Muscle of back (tissue), 13 donors: ENCODE measurements at places on chromosomes 6 and 20. TPM values are rescaled to one million over a fixed set of nuclear protein-coding genes. Genes with fewer than 3 reads are reported as not detected.

DNA sequence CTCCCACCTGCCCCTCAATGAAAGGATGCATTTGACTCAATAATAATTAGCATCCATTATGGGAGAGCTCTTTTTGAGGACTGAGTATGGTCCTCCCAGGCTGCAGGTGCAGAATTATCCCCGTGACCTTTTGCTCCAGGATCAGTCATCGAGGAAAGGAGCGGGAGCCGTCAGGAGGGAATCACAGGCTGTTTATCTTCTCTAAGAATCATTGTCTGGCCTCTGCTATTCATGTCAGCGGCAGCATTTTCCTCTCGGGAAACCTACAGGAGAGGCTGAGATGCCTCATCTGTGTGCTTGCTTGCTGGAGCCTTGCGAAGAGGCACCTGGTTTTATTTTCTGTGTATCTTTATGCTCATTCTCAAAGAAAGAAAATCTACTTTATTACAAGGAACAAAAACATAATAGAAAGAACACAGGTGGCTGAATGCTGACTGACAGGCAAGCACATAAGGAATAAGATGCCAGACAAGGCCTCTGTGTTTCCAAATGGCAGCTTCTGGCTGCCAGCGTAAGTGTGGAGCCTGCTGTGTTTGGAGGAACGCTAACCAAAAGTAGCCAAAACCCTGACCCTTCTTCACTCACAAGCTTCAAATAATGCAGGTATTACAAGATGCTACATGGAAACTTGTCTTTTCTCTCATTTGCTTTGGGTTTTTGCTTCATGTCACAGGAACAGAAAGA is 539.1 kb upstream of the MARCKS start:
- no peak for DNase-seq

DNA sequence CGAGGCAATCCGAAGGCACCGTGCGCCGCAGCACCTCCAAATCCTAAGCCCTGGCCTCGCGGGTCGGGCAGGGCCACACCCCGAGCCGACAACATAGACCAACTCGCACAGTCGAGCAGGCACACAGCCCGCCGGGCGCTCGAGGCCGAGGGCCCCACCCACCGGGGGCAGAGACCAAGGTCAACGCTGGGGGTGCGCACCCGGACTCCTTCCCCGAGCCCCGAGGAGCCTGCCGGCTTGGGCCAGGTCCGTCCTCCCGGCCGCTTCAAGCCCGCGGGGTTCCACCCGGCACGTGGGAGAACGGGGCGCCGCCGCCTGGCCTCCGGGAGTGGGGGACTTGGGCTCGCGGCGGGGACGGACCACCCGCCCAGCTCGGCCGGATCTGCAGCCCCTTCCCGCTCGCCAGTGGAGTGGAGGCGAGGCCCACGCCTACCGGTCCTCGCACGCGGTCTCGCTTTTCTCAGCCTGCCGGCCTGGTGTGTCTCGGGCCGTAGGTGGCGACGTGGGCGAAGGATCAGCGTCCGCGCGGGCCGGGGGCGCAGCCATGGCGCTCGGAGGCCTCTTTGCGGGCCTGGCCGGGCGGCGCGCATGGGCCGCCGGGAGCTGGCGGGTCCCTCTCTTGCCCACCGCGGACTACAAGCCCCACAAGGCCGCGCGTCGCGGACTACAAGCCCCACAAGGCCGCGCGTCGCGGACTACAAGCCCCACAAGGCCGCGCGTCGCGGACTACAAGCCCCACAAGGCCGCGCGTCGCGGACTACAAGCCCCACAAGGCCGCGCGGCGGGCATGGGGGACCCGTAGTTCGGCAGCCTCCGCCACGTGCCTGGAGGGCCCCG is at the start of gene UCKL1:
UCKL1 (minus strand) TSS at position 590 of the 837 bp plus-strand sequence; CDS start at position 546, 44 bp downstream.
- DNase-seq: peak; percentile 93

DNA sequence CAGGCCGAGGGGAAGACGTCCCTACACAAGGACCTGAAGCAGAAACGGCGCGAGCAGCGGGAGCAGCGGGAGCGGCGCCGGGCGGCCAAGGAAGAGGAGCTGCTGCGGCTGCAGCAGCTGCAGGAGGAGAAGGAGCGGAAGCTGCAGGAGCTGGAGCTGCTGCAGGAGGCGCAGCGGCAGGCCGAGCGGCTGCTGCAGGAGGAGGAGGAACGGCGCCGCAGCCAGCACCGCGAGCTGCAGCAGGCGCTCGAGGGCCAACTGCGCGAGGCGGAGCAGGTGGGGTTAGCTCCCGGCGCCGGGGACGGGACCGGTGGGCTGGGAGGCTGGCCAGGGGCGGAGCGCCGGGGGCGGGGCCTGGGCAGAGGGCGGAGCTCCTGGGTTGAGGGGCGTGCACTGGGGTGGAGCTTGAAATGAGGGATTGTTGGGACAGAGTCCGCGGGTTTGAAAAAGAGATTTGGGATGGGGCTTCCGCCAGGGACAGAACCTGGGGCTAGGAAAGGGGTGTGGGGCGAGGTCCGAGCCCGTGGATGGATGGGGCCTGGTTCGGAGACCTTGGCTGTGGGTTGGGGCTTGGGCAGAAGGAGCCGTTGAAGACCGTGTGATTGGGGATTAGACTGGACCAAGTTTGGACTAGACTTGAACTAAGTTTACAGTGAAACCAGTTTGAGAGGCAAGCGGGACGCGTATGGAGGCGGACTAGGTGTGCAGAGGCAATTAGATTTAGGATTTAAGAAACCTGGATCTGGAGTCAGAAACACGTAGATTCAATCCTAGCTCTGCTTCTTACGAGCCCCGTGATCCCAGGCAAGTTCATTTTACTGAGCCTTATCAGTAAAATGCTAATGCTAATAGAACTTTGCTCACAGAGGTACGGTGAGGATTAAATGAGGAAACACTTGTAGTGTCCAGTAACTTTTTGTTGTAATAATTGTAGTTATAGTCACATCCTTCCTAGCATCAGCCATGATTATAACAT is 20.9 kb downstream of the DEF6 start:
- peak; percentile 84 for DNase-seq

DNA sequence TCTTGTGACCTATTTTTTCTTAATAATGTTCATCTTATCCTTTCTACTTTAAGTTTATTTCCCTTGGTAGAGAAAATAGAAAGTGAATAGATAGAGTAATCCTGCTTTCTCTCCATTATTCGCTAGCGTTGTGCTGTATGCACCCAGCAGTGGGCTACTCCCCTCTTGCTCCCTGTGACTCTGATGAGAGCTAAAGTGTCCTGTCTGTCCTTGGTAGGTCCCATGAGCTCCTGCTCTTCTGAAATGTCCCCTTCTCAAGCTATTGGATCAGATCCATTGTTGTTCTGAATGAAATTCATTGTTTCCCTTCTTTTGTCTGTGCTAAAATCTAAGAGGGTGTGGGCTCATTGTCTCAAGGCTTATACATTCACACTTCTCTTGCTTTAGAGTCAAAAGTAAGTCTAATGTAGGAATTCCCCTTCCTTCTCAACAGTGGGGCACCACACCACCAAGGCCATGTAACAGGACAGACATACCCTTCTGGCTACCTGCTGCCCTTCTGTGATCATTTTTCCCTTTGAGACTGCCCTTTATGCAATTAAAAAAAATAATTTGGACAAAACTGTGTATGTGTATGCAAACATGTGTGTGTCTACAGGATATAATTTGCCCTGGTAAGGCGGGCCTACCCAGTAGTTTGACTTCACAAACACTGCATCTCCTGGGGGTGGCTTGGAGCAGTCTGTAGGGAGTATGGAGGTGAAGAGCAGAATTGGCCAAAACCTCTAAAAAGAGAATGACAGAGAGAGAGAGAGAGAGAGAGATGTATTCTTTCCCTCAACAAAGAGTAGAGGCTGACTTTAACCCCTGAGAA is 167.0 kb upstream of the MYLIP start:
- DNase-seq: no peak

OXT gene
- 0.79 TPM for polyA plus RNA-seq

DNA sequence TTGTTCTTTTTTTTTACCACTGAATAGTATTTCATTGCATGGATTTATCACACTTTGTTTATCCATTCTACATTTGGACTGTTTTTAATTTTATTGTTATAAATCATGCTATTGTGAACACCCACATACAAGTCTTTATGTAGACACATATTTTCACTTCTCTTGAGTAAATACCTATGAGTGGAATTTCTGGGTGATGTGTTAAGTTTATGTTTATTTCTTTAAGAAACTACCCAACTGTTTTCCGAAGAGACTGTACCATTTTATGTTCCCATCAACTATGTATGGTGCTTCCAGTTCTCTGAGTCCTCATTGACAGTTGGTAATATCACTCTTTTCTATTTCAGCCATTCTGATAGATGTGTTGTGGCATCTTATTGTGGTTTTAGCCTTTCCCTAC is 54.0 kb downstream of the RIN2 start:
- no peak for DNase-seq

DNA sequence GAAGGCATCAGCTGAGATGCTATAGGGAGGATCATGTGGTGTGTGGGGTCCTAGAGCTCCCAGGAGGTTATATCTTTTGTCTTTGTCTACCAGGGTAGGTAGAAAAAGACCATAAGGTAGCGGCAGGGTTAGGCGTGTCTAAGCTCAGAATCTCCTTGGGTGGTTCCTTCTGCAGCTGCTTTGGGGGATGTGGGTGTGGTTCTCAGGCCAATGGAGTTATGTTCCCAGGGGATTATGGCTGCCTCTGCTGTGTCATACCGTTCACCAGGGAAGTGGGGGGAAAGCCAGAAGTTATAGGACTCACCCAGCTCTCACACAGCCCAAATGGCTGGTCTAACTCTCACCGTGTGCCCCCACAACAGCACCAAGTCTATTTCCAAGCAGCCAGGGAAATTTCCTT is 107.4 kb upstream of the ADGRB3 start:
- no peak for DNase-seq

GRCh38 chr6:27812805-27813492 is 99.2 kb downstream of the OR2B2 start:
- DNase-seq: no peak

- DNase-seq: peak; percentile 65
These were observed 1.4 kb downstream of the STAU1 start for GRCh38 chr20:49186535-49187329.

DNA sequence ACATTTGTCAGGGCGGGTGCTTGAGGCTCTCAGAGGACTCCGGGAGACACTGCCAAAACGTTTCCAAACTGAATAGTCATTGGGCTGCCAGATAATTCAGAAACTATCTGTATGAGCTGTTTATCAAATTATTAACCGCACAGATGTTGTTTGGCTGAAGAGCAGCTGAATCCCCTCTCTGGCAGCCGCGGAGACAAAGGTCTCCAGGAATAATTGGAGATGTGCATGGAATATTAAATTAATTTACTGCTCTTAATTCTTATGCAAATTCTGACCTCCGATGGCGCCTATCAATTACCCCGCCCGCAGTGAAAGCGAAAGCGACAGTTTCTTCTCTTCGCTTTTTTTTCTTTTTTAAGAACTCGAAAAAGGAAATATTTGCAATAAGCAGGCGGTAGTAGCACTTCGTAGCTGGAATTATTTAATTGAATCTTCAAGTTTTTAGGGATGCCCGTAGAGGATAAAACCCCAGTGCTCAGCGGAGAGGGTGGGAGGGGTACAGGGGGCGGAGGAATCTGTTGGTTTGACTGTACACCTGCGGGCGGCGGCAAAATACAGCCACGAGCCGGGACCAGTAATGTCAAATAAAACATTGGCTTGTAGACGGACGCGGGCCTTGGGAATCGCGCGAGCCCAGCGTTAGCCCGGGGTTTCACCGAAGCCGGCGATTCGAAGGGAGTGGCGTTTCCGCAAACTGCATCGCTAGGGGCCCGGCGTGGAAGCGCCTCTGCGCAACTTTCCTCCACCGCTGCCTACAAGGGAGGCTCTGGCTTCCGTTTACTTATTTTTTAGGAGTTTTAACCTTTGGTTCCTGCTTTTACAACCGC is 6.2 kb downstream of the LINC00237 start:
- no peak for DNase-seq

GRCh38 chr20:4060856-4061695 is 45.7 kb upstream of the RNF24 start:
- no peak for DNase-seq

EGFL8 gene
- polyA plus RNA-seq: 19.1 TPM
